T-helper 2 cell (primary cell): ENCODE measurements at places on chromosomes 7 and 10.

GRCh38 chr7:31100445-31100844 lies 48.3 kb downstream of the ADCYAP1R1 start:
- DNase-seq: no peak

DNA sequence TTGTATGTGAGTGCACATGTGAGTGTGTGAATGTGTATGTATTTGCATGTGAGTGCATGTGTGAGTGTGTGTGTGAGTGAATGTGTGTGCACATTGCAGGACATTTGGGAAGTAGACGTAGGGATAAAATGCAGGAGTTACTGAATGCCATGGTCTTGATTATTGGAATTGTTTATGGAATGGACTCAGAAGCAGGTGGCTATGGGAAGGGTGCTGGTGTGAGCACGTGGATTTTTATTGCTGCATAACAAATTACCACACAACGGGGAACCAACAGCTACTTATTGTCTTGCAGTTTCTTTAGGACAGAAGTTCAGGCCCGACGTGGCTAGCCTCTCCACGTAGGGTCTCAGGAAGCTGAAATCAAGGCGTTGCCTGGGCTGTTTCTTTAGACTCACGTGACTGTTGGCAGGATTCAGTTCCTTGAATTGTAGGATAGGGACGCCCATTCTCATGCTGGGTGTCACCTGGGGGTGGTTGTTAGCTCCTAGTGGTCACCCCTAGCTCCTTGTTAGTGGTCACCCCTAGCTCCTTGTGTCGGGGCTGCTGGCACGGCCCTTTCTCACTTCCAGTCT lies 48.3 kb upstream of the ZNF32 start:
- no peak for DNase-seq

DNA sequence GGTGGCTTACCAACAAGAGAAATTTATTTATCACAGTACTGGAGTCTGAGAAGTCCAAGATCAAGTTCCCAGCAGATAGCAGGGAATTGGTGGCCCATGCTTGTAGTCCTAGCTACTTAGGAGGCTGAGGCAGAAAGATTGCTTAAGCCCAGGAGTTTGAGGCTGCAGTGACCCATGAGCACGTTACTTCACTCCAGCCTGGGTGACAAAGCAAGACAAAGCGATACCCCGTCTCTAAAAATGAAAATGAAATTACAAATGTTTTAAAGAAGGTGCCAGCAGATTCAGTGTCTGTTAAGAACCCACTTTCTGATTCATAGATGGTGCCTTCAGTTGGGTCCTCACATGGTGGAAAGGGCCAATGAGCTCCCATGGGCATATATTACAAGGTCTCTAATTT lies 20.6 kb upstream of the ARHGAP12 start:
- no peak for DNase-seq

DNA sequence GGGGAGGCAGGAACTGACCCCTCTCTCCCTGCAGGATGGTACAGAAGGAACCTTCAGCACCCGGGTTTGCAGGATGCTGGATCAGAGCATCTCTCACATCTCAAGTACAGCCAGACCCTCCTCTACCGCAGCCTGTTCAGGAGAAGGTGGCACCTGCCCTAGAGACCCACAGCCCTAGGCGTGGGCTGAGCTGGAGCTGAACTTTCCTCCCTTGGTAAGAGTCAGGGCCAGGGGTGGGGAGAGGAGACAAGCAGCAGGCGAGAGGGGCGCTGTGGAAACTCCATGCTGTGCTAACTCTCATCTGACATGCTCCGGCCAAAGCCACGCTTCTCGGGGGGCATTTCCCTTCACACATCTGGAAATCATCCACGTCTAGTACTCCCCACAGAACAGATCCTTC lies 154.4 kb downstream of the DIP2C start:
- no peak for DNase-seq

DNA sequence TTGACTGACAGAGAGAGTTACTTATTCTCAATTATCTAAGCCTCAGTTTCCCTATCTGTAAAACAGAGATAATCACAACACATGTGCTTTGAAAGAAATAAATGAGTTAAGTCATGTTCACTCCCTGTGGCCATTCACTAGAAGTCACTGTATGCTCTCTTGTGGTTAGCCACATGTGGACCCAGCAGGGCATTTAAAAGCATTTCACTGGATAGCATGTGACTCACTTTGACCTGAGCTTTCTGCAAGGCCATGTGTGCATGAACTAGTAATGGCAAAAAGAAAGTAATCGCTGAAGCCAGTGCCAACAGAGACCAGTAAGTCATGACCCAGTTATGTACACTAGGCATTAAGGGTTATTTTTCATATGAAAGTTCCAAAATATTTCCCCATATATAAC lies 557.0 kb upstream of the IGFBP3 start:
- no peak for DNase-seq

DNA sequence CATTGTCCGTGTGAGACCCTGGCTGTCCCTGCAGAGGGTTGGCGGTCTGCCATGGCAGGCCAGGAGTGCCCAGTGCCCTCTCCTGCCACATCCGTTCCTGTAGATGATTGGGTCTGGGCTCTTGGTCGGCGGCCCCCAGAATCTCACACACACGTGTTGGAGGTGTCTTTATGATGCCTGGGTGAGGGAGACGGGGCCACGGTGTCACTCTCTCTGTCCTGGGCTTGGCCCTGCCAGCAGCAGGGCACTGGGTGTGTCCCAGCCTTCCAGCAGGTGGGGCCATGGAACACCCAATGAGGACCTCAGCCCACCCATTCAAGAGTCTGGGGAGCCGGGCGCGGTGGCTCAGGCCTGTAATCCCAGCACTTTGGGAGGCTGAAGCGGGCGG lies 30.2 kb downstream of the UNC5B start:
- no peak for DNase-seq
